ENCODE measurements at places on chromosomes 4 and X. TPM values are rescaled to one million over a fixed set of nuclear protein-coding genes. Genes with fewer than 3 reads are reported as not detected.

GRCh38 chr4:48924416-48924815, 17.8 kb upstream of the OCIAD2 start:
- no peak for ATAC-seq

Gene SLC30A9
- 57.1 TPM for total RNA-seq

Gene PASD1
- not detected for total RNA-seq

DNA sequence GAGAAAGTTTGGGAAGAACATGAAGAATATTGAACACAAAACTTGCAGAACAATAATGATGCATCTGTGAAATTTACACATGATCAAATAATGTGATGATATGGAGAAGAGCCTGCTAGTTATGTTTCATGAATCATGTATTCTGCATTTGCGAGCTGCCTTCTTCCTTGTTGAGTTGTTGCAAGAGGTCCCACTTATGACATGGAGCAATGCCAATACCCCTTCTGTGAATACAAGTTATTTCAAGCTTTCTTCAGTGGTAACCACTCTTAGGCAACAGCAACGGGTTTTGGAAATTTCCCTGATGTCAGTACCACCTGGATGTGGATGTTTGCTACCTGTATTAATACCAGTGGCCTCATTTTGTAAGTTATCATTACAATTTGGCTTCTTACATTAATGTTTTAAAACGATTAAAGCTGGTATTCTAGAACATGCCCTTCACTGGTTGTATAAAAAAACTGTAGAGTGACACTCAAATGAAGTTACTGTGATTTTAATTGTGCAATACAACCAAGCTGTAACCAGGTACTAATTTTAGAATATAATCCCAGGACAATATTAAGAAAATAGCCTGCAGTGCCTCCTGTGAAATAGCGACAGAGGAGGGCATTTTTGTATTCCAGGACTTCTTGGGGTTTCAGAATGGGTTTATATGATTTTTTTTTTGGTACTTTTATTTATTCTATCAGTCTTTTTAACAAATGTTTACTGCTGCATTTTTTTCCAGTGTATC, 25.3 kb downstream of the IQCM start:
- ATAC-seq, result no peak

DNA sequence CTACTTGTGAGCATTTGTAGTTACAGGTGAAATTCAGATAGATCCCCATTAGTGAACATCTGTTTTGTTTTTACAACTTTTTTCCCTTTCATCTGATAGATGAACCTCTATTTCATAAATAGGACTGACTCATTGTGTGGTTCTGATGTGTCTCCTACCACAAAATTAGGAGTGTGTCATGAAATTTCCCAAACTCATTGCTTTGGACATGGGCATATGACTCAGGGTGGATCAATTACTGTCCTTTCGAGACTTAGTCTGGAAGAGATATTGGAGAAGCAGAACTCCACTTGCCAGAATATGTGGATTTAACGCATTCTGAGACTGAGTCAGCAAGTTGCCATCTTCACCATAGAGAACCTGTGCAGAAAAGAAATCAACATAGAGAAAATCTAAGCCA, 53.5 kb upstream of the PCDH10 start:
- ATAC-seq, result no peak

DNA sequence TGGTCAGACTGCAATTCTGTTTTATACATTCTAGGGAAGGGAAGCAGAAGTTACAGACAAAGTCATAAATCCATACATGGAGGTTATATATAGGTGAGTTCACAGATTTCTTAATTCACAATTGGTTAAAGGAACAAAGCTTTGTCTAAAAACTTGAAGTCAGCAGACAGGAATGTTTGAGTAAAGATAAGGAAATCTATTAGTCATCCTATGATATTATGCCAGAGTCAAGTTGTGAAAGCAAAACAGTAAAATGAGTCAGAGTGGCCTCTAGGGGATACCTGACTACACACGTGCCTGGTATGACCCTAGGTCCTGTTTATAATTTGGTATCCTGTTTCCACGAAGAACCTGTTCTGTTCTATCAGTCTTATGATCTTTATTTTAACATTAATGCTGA, 31.5 kb downstream of the ACTRT1 start:
- no peak for ATAC-seq

DNA sequence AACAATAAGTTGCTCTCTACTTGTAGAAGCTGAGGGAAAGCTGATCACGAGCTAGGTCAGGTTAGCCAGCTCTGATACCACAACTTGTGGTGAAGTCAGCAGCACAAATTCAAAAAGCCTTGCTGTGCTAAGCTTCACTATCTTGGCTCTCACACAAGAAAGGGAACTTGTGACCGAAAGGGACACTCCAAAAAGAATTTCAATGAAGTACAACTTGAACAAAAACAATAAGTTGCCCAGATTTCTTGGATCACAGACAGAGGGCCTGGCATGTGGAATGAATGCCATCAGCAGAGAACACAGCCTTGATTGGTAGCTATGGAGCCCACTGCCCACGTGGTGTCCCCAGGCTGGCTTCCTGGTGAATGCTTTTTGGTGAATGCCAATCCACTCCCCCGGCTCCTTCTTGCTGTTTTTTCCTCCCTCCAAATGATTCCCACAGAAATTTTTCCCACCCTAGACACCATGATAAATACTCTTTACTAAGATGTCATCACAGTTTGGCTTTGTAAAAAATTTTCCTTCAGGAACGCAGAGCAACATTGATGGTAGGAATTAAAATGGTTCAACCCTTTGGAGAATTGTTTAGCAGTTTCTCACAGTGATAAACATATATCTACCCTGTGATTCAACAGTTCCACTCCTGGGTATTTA, 82.6 kb downstream of the ANXA3 start:
- ATAC-seq, result peak; percentile 45

Gene PIR
- 13.1 TPM for total RNA-seq

GRCh38 chr4:119785963-119786362, 157.4 kb upstream of the PDE5A start:
- ATAC-seq, result no peak

DNA sequence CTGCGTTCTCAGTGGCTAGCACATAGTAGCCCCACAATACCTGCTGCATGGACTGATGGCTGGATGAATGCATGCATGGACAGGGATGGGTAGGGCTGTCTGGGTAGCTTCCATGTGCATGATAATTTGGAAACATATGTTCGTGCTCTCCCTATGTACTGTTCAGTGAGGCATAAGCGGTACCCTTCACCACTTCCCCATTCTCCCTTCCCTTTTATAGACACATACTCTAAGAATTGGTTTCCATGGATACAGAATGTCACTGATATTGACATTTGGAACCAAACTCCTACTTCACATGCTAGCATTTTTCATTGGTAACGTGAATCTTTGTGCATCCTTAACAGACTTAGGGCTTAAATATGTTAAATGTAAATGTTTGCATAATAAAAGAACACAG, 20.4 kb downstream of the USP46 start:
- no peak for ATAC-seq

- peak; percentile 40 for ATAC-seq
Measured at GRCh38 chr4:83217721-83218522, 66.7 kb downstream of the COQ2 start.

DNA sequence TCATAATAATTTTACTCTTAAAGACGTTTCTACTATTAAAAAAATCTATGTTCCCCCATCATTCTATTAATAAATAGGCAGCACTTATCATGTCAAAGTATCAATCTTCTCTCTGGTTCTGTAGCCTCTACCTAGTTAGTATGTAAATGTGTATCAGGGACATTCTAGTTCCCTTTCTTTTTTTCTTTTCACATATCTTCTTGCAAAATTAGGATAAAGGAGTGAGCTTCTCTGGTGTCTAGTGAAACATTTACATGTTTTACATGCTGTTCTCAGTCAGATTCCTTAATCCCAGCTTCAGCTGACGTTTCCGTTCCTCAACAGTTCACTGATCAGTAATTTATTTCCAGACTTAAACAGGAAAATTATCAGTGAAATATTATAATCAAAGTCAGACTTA, 11.8 kb downstream of the PCDH10 start:
- no peak for ATAC-seq

Gene MCF2
- 4.3 TPM for total RNA-seq

DNA sequence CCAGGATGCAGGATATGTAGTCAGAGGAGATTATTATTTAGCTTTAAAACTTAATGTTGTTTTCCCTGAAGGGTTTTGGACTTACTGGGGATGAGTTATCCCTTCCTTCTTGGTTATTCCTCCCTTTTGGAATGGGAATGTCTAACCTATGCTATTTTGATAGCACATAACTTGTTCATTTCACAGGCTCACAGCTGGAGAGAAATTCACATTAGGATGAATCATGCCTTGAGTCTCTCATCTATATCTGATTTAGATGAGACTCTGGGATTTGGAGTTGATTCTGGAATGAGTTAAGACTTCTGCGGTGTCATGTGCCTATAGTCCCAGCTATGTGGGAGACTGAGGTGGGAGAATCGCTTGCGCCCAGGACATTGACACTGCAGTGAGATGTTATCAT, 81.1 kb downstream of the ATP11C start:
- ATAC-seq, result no peak

GRCh38 chr4:2698951-2699505, 57.1 kb downstream of the TNIP2 start:
- no peak for ATAC-seq

Data from motor neuron (in vitro differentiated cells).